ENCODE measurements at places on chromosomes 12 and 14.

DNA sequence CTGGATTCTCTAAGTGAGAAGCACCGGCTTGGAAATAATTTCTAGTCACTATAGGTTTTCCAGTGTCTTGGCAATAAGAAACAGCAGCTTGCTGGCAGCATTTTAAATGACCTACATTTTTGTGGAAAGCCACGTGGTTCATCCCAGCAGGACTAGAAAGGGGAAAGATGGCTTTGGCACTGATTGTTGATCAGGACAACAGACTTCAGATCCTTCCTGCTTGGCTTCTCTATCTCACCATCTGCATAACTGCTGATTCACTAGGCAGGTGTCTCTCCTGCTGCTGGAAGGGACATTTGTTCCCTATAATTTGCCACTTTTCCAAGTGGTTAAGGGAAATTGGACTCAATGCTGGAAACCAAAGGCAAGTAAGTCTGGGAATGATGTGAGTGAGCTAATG is 131.0 kb downstream of the TTC8 start:
- no peak overlapping the region for H3K27ac ChIP-seq
- H3K4me3 ChIP-seq = no peak overlapping the region
- H3K36me3 ChIP-seq = no peaks in the 10 kb centered on the region

- H3K4me1 ChIP-seq = peaks cover 12% of the 10 kb centered on the region
- peaks cover 12% of the 10 kb centered on the region for H3K27me3 ChIP-seq
- no peaks in the 10 kb centered on the region for H3K36me3 ChIP-seq
Observed at GRCh38 chr12:5073853-5074252, 30.2 kb downstream of the KCNA5 start.

DNA sequence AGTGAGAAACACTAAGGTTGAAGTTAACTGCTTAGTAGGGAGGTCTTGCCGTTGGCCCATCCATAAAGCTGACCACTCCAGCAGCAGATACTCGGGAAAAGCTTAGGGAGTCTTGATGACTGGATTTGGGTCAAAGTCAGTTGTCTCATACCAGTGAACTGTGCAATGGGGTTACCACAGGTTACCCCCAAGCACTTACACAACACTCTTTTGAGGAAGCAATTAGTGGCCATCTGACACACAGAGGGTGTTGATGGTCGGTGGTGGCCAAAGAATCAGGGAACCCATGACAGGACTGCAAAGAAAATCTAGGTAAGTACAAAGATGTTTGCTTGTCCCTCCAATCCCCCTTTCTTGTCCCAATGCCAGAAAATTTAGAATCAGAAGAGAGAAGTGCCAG is 410.2 kb downstream of the APAF1 start:
- H3K4me3 ChIP-seq = no peak overlapping the region
- DNase-seq = no peak
- peaks cover 8% of the 10 kb centered on the region for H3K4me1 ChIP-seq

GRCh38 chr12:85309125-85309566 is 29.1 kb downstream of the ALX1 start:
- no peak overlapping the region for H3K27ac ChIP-seq
- DNase-seq = no peak
- no peak overlapping the region for H3K4me3 ChIP-seq
- H3K27me3 ChIP-seq = no peaks in the 10 kb centered on the region
- no peaks in the 10 kb centered on the region for H3K36me3 ChIP-seq
- H3K4me1 ChIP-seq = no peaks in the 10 kb centered on the region

- H3K4me1 ChIP-seq = no peaks in the 10 kb centered on the region
- H3K27ac ChIP-seq = no peak overlapping the region
- no peak for DNase-seq
- no peaks in the 10 kb centered on the region for H3K27me3 ChIP-seq
Observed at GRCh38 chr12:24111616-24112015, 162.1 kb upstream of the SOX5 start.

GRCh38 chr12:80217011-80217535 is 117.7 kb downstream of the OTOGL start:
- no peak overlapping the region for H3K27ac ChIP-seq
- no peak for DNase-seq
- no peaks in the 10 kb centered on the region for H3K27me3 ChIP-seq
- H3K4me1 ChIP-seq = peaks cover 53% of the 10 kb centered on the region

DNA sequence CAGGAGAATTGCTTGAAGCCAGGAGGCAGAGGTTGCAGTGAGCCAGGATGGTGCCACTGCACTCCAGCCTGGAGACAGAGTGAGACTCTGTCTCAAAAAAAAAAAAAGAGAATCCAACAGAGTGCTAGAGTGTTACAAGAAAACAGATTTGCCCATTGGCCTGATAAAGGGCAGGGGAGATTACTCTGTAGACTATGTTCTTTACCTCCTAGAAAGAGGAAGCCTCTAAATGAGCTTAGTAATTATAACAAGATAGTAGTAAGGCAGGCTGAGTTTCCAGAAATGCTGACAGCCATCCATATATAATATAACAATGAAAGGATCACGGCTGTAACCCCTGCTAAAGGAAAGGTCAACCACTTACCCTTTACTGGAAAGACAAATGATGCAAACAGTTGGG is 24.4 kb downstream of the AK7 start:
- H3K27ac ChIP-seq = no peak overlapping the region
- H3K36me3 ChIP-seq = peaks cover 3% of the 10 kb centered on the region
- H3K27me3 ChIP-seq = no peaks in the 10 kb centered on the region
- DNase-seq = no peak

DNA sequence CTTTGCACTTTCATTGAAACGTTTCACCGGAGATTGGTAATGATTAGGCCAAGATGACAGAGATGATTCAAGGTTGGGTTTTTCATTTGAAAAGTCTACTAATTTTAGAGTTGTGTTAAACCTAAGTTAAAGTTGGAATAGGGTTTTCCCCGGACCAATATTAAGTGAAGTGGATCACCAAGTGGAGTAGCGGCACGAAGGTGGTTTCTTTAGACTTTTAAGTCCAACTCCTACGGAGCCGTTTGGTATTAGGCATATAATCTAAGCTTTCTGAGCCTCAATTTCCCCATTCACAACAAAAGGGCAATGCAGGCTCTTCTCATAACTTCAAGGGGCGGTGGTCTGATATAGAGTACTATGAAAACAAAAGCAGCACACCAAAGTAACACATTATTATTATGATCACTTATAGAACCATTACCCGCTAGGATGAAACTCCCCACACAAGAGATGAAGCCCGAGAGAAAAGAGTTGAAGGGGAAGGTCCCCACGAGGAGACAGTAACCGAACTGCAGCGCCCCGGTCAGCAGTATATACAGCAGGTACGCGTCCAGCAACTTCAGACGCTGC is 413 bp downstream of the DAD1 start:
- H3K27ac ChIP-seq = peak overlapping the region; percentile 23
- peaks cover 4% of the 10 kb centered on the region for H3K4me1 ChIP-seq
- DNase-seq = no peak
- H3K4me3 ChIP-seq = peak overlapping the region; percentile 89

DNA sequence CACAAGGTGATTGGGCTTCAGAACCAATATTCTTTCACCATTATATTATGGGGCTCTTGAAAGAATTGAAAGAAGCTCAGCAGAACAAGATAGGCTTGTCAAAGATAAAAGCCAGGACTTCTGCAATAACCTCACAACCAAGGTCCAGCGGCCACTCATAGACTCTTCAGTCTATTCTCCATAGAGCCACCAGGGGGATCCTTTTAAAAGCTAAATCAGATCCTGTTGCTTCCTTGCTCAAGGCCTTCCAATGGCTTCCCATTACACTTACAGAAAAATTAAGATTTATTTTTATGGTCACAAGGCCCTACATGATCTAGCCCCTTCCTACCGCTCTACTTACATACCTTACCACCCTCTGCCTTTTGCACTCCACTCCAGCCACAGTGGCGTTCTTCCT is 169.6 kb downstream of the C12orf42 start:
- peak; percentile 4 for DNase-seq
- H3K4me3 ChIP-seq = no peak overlapping the region
- no peak overlapping the region for H3K27ac ChIP-seq

- no peak overlapping the region for H3K27ac ChIP-seq
- no peaks in the 10 kb centered on the region for H3K27me3 ChIP-seq
Observed at GRCh38 chr12:128083132-128083729, 183.7 kb upstream of the TMEM132C start.

- peaks cover 5% of the 10 kb centered on the region for H3K4me1 ChIP-seq
- no peak overlapping the region for H3K4me3 ChIP-seq
- peaks cover 6% of the 10 kb centered on the region for H3K36me3 ChIP-seq
- H3K27ac ChIP-seq = no peak overlapping the region
- no peak for DNase-seq
- no peaks in the 10 kb centered on the region for H3K27me3 ChIP-seq
Observed at GRCh38 chr12:49838973-49839633, 3.8 kb downstream of the BCDIN3D start.

- H3K36me3 ChIP-seq = no peaks in the 10 kb centered on the region
- peaks cover 15% of the 10 kb centered on the region for H3K4me1 ChIP-seq
- H3K4me3 ChIP-seq = no peak overlapping the region
- peak overlapping the region; percentile 43 for H3K27ac ChIP-seq
Observed at GRCh38 chr14:105075379-105076295, 10.4 kb upstream of the GPR132 start.

GRCh38 chr14:92529903-92530302 is 16.3 kb downstream of the RIN3 start:
- peaks cover 3% of the 10 kb centered on the region for H3K4me1 ChIP-seq
- no peaks in the 10 kb centered on the region for H3K27me3 ChIP-seq
- no peak overlapping the region for H3K27ac ChIP-seq
- no peak overlapping the region for H3K4me3 ChIP-seq
- no peaks in the 10 kb centered on the region for H3K36me3 ChIP-seq

DNA sequence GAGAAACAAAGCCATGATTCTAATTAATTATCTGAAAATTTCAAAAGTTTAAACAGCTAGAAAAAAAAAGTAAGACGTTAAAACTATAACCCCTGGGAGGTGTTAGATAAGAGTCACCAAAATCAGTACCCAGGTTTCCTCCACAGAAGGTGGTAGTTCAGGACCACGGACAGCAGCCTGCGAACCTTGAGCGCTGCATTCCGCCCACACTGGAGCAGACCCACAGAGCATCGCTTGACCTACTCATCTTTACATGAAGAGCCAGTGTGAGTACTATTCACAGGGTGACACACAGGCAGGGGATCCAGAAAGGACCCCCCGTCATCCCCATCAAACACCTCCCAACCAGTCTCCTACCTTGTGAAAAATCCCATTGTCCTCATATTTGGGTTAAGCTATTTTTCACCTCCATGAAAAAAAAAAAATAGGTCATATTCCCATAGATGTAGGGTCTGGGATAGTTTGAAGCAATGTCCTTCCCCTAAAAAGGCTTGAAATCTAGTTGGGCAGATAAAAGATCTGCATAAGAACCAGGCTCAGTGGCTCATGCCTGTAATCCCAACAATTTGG is 8.8 kb upstream of the CHGA start:
- H3K4me1 ChIP-seq = no peaks in the 10 kb centered on the region
- H3K27me3 ChIP-seq = peaks cover 4% of the 10 kb centered on the region
- H3K27ac ChIP-seq = no peak overlapping the region
- peak; percentile 67 for DNase-seq
- H3K4me3 ChIP-seq = no peak overlapping the region

GRCh38 chr14:22572562-22573058 is 16.4 kb downstream of the DAD1 start:
- no peak for DNase-seq
- H3K4me3 ChIP-seq = no peak overlapping the region
- peaks cover 11% of the 10 kb centered on the region for H3K36me3 ChIP-seq
- H3K27ac ChIP-seq = no peak overlapping the region
- H3K27me3 ChIP-seq = no peaks in the 10 kb centered on the region

DNA sequence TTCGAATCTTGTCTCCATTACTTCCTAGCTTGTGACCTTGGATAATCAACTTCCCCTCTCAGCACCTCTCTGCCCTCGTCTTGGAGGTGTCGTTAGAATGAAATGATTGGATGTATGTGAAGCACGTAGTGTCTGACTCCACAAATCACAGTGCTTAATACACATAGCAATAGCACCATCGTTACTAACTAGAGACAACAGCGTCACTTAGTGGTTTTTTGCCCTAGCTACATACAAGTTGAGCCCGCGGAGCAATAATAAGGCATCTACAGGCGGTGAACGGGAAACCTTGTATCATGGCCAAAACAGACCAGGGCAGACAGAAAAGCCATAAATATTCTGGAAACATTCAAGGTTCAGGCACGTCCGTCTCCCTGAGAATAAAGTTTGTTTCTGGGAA is 154.9 kb downstream of the ASCL4 start:
- no peak overlapping the region for H3K4me3 ChIP-seq
- peaks cover 5% of the 10 kb centered on the region for H3K27me3 ChIP-seq
- DNase-seq = peak; percentile 8
- no peak overlapping the region for H3K27ac ChIP-seq
- H3K4me1 ChIP-seq = no peaks in the 10 kb centered on the region

- H3K27ac ChIP-seq = no peak overlapping the region
- H3K4me1 ChIP-seq = no peaks in the 10 kb centered on the region
- H3K4me3 ChIP-seq = no peak overlapping the region
- no peaks in the 10 kb centered on the region for H3K27me3 ChIP-seq
Observed at GRCh38 chr12:31308116-31308515, 17.8 kb downstream of the SINHCAF start.

GRCh38 chr14:72387726-72388125 is 455.5 kb downstream of the RGS6 start:
- no peaks in the 10 kb centered on the region for H3K27me3 ChIP-seq
- no peak for DNase-seq
- H3K27ac ChIP-seq = no peak overlapping the region

DNA sequence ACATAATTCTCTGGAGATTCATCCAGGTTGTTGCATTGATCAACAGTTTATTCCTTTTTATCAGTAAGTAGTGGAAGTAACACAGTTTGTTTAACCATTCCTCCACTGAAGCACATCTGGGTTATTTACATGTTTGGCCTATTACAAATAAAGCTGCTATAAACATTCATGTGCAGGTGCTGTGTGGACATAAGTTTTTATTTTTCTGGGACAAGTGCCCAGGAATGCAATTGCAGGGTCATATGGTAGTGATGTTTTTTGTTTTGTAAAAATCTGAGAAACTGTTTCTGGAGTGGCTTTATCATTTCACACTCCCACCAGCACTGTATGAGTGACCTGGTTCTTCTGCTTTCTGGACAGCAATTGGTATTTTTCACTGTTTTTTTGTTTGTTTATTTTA is 505.4 kb downstream of the CCER1 start:
- no peak overlapping the region for H3K27ac ChIP-seq
- H3K4me1 ChIP-seq = no peaks in the 10 kb centered on the region
- no peak for DNase-seq
- H3K36me3 ChIP-seq = no peaks in the 10 kb centered on the region
- H3K27me3 ChIP-seq = no peaks in the 10 kb centered on the region

- no peaks in the 10 kb centered on the region for H3K36me3 ChIP-seq
- H3K27ac ChIP-seq = no peak overlapping the region
- H3K27me3 ChIP-seq = no peaks in the 10 kb centered on the region
- H3K4me1 ChIP-seq = no peaks in the 10 kb centered on the region
Observed at GRCh38 chr14:82224610-82225009, 691.0 kb upstream of the SEL1L start.
